Stimulated activated CD4-positive, alpha-beta T cell treated with anti-CD3 and anti-CD28 coated beads, Interleukin-1b, Interleukin-23, amount 100 ng/mL, for 1 hour (primary cell): ENCODE measurements at places on chromosomes 5 and 9.

DNA sequence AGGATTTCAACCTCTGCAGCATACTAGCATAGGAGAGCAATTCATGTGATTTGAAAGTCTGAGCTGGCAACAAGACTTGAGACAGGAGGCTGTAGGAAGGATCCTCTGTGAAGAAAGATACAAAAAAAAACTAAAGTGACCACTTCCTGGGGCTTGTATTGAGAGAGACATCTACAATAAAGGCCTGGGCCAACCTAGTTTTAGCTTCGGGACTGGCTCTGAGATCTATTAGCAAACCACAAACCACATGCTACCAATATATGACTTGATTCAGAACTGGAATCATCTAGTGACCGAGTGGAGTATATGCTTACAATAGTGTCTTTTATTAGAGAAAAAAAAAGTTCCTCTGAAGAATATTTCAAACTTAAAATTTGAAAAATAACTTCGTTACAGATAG is 1448.9 kb upstream of the CDH6 start:
- no peak for DNase-seq

- no peak for DNase-seq
Observed at GRCh38 chr5:24816206-24816605, 171.4 kb upstream of the CDH10 start.

- DNase-seq = no peak
Observed at GRCh38 chr5:78405829-78406750, 45.7 kb downstream of the SCAMP1 start.

GRCh38 chr5:115548683-115549082 is 4.1 kb upstream of the FEM1C start:
- no peak for DNase-seq

DNA sequence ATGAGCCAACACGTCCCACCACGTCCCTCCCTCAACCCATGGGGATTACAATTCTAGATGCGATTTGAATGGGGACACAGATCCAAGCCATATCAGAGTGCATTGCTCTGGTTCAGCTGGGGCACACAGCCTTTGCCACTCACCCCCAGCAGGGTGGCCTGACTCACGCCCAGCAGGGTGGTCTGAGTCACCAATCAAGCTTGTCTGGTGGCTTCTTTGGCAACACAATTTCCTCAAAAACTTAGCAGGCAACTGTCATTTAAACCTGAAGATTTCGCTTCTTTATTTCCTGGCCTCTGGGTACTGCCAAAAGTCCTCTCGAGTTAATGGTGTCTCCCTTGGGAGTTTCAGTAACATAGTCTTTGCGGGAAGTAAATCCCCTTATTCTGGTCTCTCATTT is 16.3 kb upstream of the SEMA5A start:
- DNase-seq = no peak

DNA sequence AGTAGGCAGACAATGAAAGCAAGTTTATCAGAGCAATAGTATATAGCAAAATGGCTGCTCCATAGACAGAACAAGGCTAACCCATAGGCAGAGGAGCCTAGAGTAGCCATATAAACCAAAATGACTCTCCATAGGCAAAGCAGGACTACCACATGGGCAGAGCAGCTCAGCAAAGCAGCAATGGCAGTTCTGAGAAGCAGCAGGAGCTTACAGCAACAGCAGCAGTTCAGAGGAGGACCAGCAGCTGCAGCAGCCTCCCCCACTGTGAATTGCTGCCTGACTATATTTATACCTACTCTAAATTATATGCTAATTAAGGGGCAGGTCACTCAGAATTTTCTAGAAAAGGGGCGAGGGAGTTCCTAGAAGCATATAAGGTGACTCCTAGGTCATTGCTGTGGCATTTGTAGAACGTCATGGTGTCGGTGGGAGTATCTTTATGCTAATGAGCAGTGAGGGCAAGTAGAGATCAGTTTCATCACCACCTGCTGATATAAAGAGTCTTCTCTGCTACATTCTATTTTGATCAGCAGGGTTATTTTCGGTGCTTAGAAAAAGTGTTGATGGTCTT is 1115.5 kb downstream of the DTWD2 start:
- no peak for DNase-seq

DNA sequence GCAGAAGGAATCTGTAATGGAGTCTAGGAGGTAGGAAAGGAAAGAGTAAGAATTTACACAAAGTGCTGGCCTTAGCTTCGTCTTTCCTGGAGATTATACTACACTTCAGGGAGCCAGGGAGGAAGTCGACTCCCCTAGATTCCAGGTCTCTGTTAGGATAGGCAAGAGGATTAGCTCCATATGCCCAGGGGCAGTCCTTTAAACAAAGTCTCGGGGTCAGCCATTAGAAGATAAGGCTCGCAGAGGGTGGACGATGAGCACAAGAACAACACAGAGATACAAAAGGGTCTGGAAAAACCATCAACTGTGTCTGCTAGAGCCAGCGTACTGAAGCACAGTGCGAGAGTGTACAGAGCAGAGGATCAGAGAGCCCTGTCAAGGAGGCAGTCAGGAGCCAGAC is 344.7 kb upstream of the TNC start:
- no peak for DNase-seq

DNA sequence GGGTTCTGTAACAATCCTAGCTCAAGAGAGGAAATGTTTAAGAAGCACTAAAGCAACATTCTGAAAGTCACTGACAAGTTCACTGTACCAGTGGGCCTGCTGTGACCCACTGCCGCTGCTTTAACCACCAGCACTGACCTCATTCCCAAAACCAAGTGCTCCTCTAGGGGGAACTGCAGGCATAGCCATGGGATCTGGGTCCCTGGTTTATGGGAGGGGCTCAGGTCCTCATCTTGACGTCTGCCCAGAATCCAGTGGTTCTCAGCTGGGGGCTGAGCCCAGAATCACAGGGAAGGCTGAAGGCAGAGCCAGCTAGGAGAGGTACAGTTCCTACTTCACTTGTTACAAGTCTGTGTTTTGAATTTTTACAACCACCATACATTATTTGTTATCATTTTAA is 36.1 kb upstream of the SLC2A8 start:
- DNase-seq = no peak

DNA sequence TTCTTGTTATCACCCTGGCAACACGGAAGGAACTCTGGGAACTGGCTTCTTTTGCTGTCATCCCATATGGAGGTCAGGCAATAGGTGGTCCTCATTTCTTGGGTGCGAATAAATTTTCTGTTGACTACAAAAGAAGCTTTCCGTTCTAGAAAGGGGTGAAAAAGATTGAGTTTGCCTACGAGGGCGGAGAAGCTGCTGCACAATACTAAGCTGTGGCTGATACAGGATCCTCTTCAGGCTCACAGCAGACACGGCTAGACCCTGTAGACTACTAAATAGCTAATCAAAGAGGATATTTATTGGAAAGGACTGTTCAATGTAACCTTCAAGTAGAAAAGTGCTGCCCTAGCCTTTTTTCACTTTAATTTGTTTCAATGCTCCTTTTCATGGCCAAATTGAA is 58.1 kb downstream of the TJP2 start:
- no peak for DNase-seq

DNA sequence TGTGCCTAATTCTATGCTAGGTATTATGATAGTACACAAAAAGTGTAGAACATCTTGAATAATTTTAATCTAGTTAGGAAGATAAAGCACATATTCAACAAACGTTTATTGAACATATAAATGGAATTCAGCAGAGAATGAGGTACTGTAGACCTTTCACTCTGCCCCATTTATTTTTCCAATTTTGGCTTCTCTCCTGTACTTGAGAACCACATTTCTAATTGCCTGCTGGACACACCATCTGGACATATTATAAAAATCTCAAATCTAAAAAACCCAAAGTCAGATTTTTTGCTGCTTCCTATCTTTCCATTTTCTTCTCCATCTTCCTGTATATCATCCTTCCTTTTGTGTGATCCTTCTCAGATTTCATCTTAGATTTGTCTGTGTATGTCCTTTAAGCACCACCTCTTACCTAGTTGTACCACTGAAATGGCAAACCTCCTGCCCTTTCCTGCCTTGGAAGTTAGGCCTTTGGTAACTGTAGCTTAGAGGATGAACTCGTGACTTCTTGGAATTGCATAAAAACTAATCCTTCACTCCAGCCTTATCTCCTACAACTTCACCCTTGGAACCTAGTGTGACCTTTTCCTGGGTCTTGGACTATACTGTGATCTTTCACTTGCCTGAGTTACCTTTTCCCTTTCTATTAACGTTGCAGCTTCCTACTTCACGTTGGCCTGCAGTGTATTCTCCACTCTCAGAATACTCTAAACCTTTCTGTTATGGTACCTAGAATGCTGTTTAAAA is 8.8 kb downstream of the SLC26A2 start:
- DNase-seq = no peak

DNA sequence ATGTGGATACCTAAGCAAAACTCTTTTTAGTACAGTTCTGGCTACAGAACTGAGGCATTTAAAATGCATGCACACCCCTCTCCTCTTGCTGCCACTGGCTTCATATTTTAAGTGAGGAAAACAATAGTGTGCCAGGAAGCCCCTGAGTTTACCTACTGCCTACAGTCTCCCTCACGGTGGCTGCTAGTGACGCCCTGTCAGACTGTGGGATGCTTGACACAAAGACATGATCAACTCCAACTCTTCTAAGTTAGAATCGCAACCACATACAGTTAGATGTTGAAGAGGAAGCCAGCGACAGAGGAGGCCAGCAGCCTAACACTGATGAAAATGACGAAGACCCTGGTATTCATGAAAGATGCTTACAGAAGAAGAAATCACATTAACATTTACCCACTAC is 1.3 kb downstream of the SEC16A start:
- DNase-seq = no peak
